ENCODE measurements at places on chromosomes 3 and 15. TPM values are rescaled to one million over a fixed set of nuclear protein-coding genes. Genes with fewer than 3 reads are reported as not detected.

GRCh38 chr15:81880314-81880713, 165.5 kb downstream of the MEX3B start:
- no peak overlapping the region for H3K4me3 ChIP-seq
- DNase-seq = no peak
- H3K36me3 ChIP-seq = no peaks in the 10 kb centered on the region

DNA sequence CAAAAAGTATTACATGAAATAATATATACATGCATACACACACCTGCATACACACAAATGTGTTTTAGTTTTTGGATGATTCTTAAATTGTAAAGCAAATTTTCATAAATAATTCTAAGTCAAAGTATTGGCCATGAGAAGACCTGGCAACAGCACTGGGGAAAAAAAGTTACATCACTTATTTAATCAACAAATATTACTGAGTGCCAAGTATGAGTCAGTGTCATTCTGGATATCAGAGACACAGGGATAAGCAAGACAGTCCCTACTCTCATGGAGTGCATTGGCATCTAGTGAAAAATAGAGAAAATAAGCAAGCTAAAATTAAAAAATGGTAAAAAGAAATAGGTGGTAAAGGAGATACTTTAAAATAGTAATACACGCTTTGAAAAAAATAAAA, 29.4 kb upstream of the GUCA1C start:
- no peak for DNase-seq
- H3K4me1 ChIP-seq = peaks cover 4% of the 10 kb centered on the region
- no peak overlapping the region for H3K4me3 ChIP-seq
- H3K27me3 ChIP-seq = no peaks in the 10 kb centered on the region
- H3K27ac ChIP-seq = no peak overlapping the region
- H3K36me3 ChIP-seq = no peaks in the 10 kb centered on the region

GRCh38 chr15:74201710-74202420, 722 bp downstream of the STRA6 start:
- no peak overlapping the region for H3K4me3 ChIP-seq
- no peaks in the 10 kb centered on the region for H3K4me1 ChIP-seq
- no peaks in the 10 kb centered on the region for H3K36me3 ChIP-seq
- no peaks in the 10 kb centered on the region for H3K27me3 ChIP-seq
- H3K27ac ChIP-seq = no peak overlapping the region
- no peak for DNase-seq

- no peaks in the 10 kb centered on the region for H3K36me3 ChIP-seq
- H3K27me3 ChIP-seq = no peaks in the 10 kb centered on the region
- no peak overlapping the region for H3K4me3 ChIP-seq
- H3K4me1 ChIP-seq = no peaks in the 10 kb centered on the region
- no peak overlapping the region for H3K27ac ChIP-seq
- DNase-seq = no peak
These were observed 928.3 kb downstream of the NSUN3 start for GRCh38 chr3:94990952-94991705.

- no peak overlapping the region for H3K4me3 ChIP-seq
- peak; percentile 60 for DNase-seq
- H3K36me3 ChIP-seq = no peaks in the 10 kb centered on the region
- H3K4me1 ChIP-seq = peaks cover 14% of the 10 kb centered on the region
- peak overlapping the region; percentile 77 for H3K27ac ChIP-seq
- H3K27me3 ChIP-seq = no peaks in the 10 kb centered on the region
These were observed 169.6 kb downstream of the B3GALNT1 start for GRCh38 chr3:160935413-160936095.

GRCh38 chr15:31476236-31476810, 149.7 kb downstream of the KLF13 start:
- no peaks in the 10 kb centered on the region for H3K36me3 ChIP-seq
- H3K4me1 ChIP-seq = no peaks in the 10 kb centered on the region
- no peak overlapping the region for H3K27ac ChIP-seq
- DNase-seq = no peak
- no peak overlapping the region for H3K4me3 ChIP-seq

- DNase-seq = no peak
- H3K36me3 ChIP-seq = no peaks in the 10 kb centered on the region
- no peaks in the 10 kb centered on the region for H3K4me1 ChIP-seq
These were observed 23.1 kb upstream of the TXNRD3 start for GRCh38 chr3:126677862-126678503.

GRCh38 chr3:187951452-187952190, 202.3 kb upstream of the LPP start:
- peak overlapping the region; percentile 18 for H3K27ac ChIP-seq
- H3K4me1 ChIP-seq = peaks cover 28% of the 10 kb centered on the region
- no peaks in the 10 kb centered on the region for H3K36me3 ChIP-seq
- H3K27me3 ChIP-seq = no peaks in the 10 kb centered on the region
- no peak for DNase-seq

DNA sequence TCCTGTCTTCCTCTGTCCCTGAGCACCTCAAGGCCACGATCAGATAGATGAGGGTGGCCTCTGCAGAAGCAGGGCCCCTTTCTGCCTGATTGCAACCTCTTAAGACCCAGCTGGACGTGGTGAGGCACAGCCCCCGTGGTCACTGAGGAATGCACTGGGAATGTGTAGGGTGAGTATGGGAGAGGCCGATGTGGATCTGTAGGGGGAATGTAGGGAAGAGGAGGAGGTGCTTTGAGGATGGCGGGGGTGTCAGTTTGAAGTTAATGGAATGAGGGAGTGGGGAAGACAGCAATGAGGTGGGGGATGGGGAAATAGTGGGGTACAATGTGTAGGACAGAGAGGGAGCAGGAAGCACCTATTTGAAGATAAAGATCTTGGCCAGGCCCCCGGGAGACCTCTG, 785 bp upstream of the IQCF5 start:
- no peaks in the 10 kb centered on the region for H3K27me3 ChIP-seq
- no peaks in the 10 kb centered on the region for H3K4me1 ChIP-seq
- no peaks in the 10 kb centered on the region for H3K36me3 ChIP-seq
- H3K4me3 ChIP-seq = no peak overlapping the region
- H3K27ac ChIP-seq = no peak overlapping the region
- DNase-seq = no peak

GRCh38 chr15:31280046-31280830, 46.4 kb upstream of the KLF13 start:
- peak overlapping the region; percentile 66 for H3K27ac ChIP-seq
- peak; percentile 80 for DNase-seq
- no peaks in the 10 kb centered on the region for H3K4me1 ChIP-seq
- H3K4me3 ChIP-seq = no peak overlapping the region
- no peaks in the 10 kb centered on the region for H3K36me3 ChIP-seq
- H3K27me3 ChIP-seq = no peaks in the 10 kb centered on the region

GRCh38 chr3:94225148-94225865, 162.4 kb downstream of the NSUN3 start:
- no peaks in the 10 kb centered on the region for H3K4me1 ChIP-seq
- no peaks in the 10 kb centered on the region for H3K27me3 ChIP-seq
- no peaks in the 10 kb centered on the region for H3K36me3 ChIP-seq
- H3K4me3 ChIP-seq = no peak overlapping the region
- DNase-seq = no peak

DNA sequence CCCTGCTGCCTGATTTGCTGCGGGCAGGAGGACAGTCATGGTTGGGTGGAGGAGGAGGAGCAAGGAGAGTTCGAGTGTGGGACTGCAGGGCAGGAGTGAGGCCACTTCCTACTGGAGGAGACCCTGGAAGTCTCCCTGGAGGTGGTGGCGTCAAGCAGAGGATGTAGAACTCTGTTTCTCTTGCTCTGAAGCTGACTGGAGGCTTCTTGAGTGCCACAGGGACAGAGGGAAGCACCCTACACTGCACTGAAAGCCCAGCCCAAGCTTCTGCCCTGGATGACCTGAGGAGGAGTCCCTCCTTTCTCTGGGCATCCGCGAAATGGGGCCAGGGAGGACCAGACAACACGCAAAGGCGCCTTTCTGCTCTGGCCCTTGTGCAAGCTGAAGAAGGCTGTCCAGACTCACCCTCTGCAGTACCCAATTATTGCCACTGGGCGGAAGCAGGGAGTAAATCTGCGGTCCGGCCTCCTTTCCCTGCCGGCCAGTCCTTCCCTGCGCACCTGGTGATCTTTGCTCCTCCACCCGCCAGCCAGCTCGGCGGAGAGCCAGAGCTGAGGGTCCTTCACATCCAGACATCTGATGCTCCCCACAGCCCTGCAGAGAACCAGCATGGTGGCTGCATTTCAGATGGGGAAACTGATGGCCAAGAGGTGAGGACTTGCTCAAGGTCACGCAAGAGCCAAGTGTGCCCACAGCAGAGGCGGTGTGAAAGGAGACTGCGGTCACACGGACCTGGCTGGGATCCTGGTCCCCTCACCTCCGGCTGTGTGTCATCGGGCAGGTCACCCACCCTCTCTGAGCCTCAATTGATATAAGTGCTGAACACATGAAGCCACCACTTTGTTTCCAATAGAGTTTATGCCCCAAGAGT, 207.1 kb downstream of the TBC1D2B start:
- no peaks in the 10 kb centered on the region for H3K36me3 ChIP-seq
- DNase-seq = peak; percentile 57
- no peak overlapping the region for H3K4me3 ChIP-seq
- H3K4me1 ChIP-seq = no peaks in the 10 kb centered on the region
- no peak overlapping the region for H3K27ac ChIP-seq

Gene SEMA6D
- total RNA-seq = 2.9 TPM

Gene ANKRD34C
- not detected for total RNA-seq

Gene IQCF5
- not detected for total RNA-seq

Gene EIF4A2
- 133 TPM for total RNA-seq

Gene GOLGA6L1
- total RNA-seq = not detected
